ENCODE measurements at places on chromosomes 4 and X.

DNA sequence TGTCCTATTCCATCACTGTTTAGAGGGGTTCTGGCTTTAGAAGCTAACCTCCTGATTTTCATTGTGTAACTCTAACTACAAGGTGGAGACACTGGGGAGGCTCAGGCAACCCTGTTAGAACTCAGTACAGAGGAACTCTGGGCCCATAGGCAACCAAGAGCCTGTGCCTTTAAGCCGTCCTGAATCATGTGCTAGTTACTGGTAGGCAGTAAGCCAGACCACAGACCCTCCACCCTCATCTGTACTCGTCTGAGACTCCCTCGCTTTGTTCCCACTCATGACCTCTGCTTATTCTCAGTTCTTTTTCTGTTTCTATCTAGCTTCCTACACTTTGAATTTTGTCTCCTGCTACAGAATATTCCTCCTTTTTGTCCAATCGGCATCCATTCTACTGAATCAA lies 31.4 kb downstream of the TBC1D1 start:
- DNase-seq: no peak

GRCh38 chr4:62917649-62918048 lies 1491.6 kb downstream of the TECRL start:
- no peak for DNase-seq

DNA sequence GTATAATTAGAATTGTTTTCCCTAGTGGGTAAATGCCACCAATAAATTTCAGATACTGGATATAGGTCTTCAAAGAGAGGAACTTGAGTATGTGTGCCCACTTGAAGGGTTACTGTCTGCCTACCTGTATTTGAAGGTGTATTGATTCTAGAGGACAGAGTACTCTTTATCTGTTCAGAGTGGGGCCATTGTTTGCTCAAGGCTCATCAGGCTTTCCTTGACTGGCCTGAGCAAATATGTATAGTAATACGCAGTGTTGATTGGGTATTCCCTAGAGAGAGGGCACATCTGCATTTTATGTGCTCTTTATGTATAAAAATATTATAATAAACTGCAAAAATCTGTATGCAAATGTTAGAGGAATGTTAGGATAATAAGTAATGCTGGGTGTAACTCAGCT lies 23.7 kb downstream of the RP2 start:
- no peak for DNase-seq

- no peak for DNase-seq
Observed at GRCh38 chr4:153189016-153189801, 15.0 kb upstream of the TRIM2 start.

DNA sequence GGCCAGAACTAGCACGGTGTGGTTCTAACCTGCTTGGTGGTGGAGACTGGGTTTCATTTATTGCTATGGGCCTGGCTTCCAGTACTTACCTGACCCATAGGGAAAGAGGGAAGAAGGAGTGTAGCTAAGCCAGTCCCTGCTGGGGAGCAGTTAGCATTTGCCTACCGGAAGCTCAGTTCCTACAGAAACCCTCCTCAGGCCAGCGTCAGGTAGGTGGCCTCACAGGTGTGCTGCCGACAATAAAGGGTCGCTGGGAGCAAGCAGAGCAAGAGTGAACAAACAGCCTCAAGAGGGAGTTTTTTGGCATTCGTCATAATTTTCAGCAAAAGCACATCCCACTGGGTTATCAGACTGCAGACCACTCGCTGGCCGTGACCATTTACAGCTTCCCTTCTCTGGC lies 740.6 kb upstream of the TENM3 start:
- no peak for DNase-seq

GRCh38 chr4:98641376-98641775 lies 17.0 kb downstream of the TSPAN5 start:
- DNase-seq: no peak

GRCh38 chr4:159483782-159484741 lies 381.2 kb downstream of the RAPGEF2 start:
- DNase-seq: no peak

DNA sequence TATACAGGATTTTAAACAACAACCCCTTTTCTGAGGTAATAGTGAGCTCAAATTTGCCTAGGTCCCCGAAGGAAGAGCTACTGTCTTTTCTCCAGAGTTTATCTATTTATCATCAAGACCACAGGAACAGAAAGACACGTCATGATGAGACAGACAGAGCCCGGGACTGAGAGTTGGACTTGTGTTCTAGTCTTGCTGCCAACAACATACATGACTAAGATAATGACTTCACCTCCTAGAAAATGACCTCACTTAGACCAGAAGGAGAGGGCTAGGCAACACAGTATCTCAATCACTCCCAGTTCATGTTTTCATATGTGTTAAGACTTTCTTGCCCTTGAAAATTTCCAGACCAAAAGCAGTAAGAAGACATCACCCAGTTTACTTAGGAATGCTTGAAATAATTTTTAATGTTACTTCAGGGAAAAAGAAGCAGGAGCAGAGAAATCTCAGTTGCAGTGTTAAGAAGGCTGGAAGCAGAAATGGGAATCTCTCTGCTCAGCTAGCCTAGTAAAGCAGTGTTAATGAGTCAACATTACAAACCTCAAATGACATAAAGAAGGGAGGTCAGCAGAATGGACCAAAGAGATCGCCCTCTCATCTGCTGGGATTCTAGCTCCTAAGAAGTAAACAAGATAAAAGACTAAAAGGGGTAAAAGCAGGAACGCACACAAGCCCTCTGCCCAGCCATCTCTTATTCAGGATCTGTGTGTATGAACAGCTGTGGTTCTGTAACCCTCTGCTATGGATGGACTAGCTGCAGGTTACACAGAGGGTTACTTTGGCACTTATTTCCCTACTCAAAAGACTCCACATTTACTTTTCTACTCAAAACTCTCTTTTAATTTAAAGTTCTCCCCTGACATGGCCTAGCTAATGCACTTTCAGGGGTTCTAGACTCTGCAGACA lies 24.8 kb downstream of the PDGFC start:
- no peak for DNase-seq

- no peak for DNase-seq
Observed at GRCh38 chrX:14939644-14940043, 66.4 kb downstream of the MOSPD2 start.

DNA sequence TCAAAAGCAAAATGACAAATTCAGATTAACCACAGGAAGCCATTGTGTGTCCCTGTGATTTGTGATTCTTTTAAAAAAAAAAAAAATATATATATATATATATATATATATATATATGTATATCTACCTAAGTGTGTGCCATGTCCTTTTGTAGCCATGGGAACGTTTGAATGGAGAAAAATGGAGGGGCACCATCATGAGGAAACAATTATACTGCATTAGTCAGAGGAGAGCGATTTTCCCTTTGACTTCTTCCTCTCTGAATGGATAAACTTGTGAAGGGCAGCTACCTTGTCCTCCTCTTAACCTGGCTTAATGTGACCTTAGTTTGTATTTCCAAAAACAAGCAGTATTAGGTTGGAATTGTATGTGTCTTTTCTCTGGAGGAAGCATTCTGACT lies 23.3 kb upstream of the CBLL2 start:
- DNase-seq: no peak

- no peak for DNase-seq
Observed at GRCh38 chr4:138188406-138189084, 53.6 kb downstream of the SLC7A11 start.

DNA sequence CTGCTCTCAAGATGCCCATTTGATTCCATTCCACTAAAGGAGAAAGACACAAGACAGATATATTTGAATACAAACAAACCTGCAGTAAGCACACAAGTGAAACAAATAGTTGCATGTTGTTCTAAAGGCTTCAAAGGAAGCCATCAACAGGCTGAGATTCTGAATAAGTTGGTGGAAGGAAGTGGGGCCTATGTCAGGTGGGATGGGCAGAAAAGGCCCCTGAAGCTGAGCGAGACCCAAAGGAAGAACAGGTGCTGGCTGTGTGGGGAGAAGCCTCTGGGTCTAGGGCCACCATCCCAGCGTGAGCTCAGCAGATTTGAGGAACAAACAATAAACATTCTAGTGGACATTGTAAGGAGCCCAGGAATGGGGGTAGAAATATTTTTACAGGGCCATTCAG lies 82.4 kb upstream of the PLAC8 start:
- no peak for DNase-seq

GRCh38 chr4:139525414-139525813 lies 30.6 kb downstream of the SETD7 start:
- DNase-seq: peak; percentile 17

DNA sequence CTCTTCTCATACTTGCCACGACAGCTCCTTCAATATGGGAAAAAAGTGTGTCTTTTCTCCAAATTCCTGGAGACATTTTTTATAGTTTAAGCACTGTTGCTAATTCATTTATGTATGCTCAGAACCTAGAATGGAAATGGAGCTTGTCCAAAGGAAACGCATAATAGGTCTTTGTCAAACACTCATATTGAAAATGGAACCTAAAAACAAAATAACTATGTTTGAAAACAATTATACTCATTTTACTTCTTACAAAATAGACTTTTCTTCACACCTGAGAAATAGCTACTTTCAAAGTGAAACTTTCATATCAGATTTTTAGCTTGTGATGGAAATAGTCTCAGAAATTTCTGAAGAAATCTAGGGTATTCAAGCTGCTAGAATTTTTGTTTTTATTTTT lies 529.7 kb upstream of the BOD1L1 start:
- no peak for DNase-seq

DNA sequence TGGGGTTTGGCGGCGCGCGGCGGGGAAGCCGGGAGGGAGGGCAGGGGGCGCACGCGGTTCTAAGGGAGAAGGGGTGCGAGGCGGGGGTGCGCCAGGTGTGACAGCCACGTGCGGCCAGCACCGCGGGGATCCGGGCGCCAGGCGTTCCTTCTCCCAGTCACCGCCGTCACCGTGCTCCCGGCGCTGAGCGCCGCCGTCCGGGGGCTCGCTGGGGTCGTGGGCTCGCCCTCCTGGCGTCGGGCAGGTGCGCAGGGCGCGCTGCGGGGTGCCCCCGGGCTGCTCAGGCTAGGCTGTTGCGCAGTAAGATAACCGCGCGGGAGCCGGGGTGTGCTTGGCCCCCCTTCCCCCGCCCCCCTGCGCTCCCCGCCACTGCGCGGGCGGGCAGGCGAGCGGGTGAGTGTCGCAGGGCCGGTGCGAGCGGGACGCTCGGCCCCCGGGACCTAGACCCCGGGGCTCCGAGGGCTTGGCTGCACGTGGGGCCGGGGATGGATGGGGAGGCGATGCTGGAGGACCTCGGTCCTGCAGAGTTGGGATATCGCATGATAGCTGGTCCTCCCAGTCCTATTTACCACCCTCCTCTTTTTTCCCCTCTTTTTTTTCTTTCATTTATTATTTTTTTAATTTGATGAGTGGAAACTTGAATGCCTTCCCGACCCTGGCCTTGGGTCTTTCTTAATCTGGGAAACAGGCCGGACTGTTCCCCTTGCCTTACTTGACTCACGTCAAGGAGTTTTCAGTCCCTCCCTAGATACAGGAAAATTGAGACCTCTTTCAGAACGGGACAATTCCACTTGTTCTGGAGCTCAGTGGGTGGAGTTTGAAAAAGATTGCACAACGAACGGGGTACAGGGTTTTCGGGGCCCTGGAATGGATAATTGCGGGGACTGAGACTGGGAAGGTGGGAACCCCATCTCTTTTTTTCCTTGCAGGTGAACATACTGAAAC lies 797 bp downstream of the TXLNG start:
- peak; percentile 52 for DNase-seq

DNA sequence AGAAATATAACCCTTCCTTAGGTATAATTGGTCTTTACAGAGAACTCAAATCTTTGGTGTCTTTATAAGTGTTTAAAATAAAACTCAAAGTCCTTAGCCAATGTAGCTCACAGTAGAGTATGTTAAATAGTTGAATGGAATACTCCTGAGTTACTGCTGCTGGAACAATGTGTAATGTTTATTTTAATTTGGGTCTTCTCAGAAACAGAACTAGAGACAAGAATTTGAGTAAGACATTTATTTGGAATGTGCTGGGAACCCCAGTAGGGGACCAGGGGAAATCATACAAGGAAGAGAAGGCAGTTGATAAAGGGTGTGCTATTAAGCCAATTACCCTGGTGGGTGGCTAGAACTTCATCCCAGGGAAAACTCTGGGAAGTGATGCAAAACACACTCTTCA lies 240.4 kb upstream of the LDB2 start:
- no peak for DNase-seq

DNA sequence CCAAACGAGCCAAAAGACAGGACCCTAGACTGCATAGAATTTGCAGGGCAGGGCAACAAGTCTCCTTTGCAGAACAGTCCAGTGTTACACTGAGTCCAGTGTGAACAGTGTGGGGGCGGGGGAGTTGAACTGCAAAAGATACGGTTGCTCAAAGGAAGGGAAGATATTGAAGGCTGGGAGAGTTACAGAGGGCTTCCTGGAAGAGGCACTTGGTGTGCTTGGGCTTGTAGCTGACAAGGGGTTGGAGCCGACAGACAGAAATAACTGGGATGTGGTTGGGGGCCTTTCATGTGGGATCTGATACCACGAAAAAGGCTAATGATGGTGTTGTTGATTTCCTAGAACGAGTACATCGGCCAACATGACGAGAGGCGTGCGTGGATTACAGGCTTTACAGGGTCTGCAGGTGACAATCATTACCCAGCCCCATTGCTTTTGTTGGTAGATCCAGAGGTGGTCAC lies 6.1 kb downstream of the XPNPEP2 start:
- peak; percentile 30 for DNase-seq

DNA sequence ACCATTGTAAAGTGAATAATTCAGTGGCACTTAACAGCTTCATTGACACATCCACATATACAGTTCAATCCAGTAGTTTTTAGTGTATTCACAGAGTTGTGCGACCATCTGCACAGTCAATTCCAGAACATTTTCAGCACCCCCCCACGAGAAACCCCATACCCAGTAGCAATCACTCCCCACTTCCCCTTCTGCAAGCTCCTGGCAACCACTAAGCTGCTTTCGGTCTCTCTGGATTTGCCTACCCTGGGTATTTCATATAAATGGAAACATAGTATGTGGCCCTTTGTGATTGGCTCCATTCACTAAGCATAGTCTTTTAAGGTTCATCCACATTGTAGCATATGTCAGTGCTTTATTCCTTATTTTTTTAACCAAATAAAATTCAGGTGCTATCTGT lies 10.0 kb downstream of the MSL3 start:
- DNase-seq: no peak
